ENCODE measurements at places on chromosomes 3 and 15. TPM values are rescaled to one million over a fixed set of nuclear protein-coding genes. Genes with fewer than 3 reads are reported as not detected.

NANOGP8 gene
- not detected for total RNA-seq

RBP2 gene
- not detected for total RNA-seq

CCR3 gene
- 0.94 TPM for total RNA-seq

CAMKV gene
- total RNA-seq, result not detected

SLC28A2 gene
- total RNA-seq, result not detected

BSN gene
- total RNA-seq, result under 0.01 TPM

ATP11B gene
- total RNA-seq, result 44.2 TPM

GPR160 gene
- 0.15 TPM for total RNA-seq

EFCAB12 gene
- total RNA-seq, result not detected

PRR23E gene
- not detected for total RNA-seq

TMEM207 gene
- total RNA-seq, result not detected

EPHB1 gene
- total RNA-seq, result 0.59 TPM

VILL gene
- total RNA-seq, result 8.9 TPM

SHC4 gene
- total RNA-seq, result 4.1 TPM
